ENCODE measurements at places on chromosomes 3 and 15.

DNA sequence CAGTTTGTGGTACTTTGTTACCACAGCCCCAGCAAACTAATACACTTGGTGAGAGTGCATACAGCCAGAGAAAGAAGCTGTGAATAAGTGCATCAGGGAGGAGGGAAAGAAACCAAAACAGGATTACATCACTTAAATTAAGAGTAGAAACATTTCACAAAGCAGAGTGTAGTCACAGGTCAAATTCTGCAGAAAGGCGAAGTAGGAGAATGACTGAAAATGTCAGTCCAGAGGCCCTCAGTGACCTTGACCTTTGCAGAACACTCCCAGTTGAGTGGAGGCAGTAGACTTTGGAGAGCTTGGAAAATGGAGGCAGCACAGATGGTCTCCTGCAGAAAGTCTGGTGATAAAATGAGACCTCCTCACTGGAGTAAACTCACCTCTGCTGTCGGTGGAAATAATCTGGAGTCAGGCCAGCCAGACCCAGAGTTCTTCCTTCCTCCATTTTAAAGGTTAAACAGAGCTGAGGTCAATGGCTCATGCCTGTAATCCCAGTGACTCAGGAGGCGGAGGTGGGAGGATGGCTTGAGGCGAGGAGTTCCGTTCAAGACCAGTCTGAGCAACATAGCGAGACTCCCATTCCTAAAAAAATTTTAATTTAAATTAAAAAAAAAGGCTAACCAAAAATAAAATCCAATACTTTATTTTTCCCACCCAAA is 5.0 kb downstream of the CD86 start:
- DNase-seq: no peak

GRCh38 chr15:31402003-31402402 is 75.4 kb downstream of the KLF13 start:
- DNase-seq: no peak

GRCh38 chr3:144915202-144915601 is 943.6 kb downstream of the DIPK2A start:
- DNase-seq: no peak

DNA sequence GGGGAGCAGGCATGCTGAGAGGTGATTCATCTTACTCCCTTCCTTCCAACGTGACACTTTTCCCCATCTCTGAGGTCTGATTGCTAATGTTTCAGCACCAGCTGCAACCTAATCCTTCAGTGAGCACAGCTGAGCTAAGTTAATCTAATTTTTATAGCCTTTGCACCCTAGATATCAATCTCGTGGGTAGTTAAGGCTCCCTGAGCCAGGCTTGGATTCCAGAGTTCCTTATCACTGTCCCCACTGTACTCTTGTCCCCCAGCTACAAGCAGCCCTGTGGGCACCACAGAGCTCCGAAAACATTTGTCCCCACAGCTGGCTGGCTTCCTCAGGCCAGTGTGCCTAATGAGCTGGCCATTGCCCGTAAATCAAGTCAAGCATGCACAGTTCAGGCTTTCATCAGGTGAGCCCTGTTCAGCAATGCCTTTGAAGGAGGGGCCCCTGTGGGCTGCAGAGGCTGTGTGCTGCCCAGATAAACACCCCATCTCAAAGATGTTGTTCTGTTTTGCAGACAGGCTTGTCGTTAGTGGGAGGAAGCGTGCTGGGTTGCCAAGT is 376.9 kb upstream of the RASGRP1 start:
- DNase-seq: no peak

- no peak for DNase-seq
These were observed 9.6 kb downstream of the CMC1 start for GRCh38 chr3:28250999-28251398.

DNA sequence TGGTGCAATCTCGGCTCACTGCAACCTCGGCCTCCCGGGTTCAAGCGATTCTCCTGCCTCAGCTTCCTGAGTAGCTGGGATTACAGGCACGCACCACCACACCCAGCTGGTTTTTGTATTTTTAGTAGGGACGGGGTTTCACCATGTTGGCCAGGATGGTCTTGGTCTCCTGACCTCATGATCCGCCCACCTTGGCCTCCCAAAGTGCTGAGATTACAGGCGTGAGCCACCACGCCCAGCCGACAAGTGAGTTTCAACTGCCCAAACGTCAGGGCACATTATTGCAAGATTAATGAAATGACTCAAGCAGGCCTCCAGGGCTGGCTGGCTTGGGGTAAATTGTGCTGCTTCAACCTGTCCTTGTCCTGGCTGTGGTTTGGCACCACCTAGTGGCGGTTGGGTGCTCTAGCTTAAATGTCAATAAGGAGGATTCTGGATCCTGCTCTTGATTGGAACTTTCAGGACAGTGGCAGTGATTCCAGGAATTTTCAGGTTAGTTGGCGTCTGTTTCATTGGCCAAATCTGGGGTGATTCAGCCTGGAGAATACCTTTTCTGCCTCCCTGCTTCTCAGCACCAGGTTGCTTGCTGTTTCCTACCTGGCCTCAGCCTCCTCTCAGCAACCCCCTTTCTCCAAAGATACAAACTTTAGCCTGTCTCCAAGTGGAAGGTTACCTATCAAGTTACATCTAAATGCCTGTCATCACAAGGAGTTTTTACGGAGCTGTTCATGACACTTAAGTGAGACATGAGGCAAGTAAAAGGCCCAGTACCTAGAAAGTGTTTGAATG is 32.4 kb upstream of the SACM1L start:
- DNase-seq: peak; percentile 85

DNA sequence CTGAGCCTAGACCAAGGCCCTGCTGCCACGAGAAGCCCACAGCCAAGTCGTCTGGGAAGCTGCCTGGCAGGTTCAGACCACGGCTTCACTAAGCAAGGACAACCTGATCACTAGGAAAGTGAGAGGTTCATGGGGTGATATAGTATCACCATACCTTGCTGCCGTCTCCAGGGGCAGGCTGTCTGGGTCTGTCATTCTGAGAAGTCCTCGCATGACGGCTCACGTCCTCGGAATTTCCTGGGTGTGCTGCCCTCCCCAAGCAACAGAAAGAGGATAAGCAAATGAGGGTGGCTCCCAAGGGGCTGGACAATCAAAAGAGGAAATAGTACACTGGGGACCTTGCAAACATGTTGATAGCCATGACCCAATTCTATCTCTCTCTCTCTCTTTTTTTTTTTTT is 207.4 kb upstream of the IGF1R start:
- no peak for DNase-seq

GRCh38 chr15:40301467-40302179 is 6.1 kb downstream of the PLCB2 start:
- DNase-seq: no peak

- DNase-seq: no peak
These were observed 514.5 kb upstream of the RGMA start for GRCh38 chr15:93603550-93603949.

- no peak for DNase-seq
These were observed 8.0 kb downstream of the LRRK1 start for GRCh38 chr15:100926971-100927756.

GRCh38 chr3:122000936-122001605 is 21.0 kb downstream of the ILDR1 start:
- no peak for DNase-seq

GRCh38 chr3:127448671-127449070 is 141.9 kb downstream of the TPRA1 start:
- DNase-seq: no peak

GRCh38 chr3:29593802-29594201 is 312.9 kb downstream of the RBMS3 start:
- DNase-seq: no peak

GRCh38 chr3:15638193-15638890 is 36.8 kb downstream of the BTD start:
- DNase-seq: no peak

GRCh38 chr3:21449738-21450137 is 301.3 kb downstream of the ZNF385D start:
- no peak for DNase-seq

- DNase-seq: no peak
These were observed 1.2 kb downstream of the LPCAT4 start for GRCh38 chr15:34365836-34366235.

GRCh38 chr3:42451546-42452230 is 41.3 kb upstream of the LYZL4 start:
- DNase-seq: no peak

DNA sequence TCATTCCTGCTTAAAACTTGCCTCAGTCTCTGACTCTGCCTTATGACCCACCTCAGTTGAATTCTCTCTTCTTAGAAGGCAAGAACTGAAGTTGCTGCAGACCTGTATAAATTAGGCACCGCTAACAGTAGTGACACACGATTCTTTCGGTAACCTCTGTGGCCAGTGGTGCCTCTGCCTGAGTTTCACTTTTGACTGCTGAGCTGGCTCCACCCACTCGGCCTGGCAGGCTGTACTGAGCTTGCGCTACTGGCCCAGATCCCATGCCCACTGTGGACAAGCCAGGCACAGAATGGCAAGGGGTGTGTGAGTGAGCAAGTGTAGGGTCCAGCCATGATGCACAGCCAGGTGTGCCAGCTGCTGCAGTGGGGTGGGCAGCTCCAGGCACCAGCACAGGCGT is 19.1 kb upstream of the EIF1B start:
- no peak for DNase-seq

- DNase-seq: no peak
These were observed 59.4 kb downstream of the CDC25A start for GRCh38 chr3:48128774-48129173.

DNA sequence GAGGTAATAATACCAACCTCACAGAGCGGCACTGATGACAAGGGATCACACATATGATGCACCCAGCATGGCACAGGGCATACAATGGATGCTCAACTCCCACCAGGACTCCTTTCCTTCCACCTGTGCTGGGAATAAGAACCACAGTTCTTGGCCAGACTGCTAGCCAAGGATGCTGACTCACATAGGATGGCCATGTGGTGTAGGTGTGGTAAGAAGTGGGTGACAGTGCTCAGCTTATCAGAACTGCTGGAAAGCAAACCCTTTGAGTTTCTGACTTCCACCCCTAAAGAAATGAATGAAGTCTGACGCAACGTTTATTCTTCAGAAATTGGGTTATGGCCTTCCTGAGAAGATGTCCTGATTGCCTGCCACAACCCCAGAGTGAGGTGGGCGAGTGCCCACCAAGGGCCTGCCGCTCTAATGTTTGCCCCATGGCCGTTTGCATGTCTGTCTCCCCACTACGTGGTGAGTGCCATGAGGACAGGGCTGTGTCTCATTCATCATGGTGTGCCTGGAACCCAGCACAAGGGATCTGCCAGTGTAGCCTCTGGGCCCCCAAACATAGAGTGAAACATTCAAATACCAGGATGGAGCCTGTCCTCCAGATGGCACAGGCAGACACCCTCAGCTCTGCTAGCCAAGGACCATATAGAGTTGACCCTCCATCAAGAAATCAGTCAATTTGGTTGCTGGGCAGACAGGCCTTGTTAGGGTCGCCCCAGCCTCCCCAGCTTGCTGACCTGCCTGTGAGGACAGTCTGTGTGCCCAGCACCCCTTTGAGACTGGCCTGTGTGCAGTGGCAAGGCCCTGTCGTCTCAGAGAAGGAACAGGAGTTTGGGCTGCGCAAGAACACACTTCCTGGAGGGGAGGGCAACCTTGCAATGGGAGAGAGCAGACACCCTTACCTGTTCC is 57.6 kb upstream of the SLCO2A1 start:
- DNase-seq: no peak

DNA sequence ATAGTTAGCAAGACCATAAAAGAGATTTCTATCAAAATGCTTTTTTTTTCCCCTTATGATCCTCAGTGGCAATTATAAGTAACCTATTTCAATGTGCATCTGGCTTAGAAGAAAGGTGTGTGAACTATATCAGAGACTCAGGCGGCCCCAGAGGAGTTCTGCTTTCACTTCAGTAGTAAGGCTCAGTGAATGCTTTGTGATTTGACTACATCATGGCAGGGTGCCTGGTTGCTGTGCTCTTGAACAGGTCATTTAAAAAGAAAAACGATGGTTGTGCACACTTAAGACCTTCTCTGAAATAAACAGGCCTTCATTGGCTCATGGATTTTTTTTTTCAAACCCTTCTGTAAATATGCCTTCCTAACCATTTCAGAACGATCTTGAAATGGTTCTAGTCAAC is 400.4 kb upstream of the RARB start:
- DNase-seq: no peak

DNA sequence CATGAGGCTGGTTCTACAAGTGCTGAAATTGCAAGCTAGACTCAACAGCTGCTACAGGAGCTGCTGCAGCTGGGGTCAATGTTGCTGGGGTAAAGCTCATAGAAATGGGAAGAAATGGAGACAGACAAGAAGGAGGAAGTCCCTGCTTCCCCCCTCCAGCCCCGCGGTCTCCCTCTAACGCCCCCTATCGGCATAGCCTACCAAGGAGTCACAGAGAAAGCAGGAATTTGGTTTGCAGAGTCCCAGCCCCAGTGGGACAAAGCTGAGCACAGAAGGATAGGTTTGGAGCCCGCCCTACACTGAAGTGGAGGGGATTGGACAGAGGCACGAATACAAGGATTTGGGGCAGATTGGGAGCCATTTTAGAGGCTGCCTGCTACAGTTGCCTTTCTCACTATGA is 176.9 kb upstream of the ANKRD28 start:
- DNase-seq: no peak

GRCh38 chr3:195133462-195133861 is 137.5 kb downstream of the XXYLT1 start:
- peak; percentile 15 for DNase-seq

- no peak for DNase-seq
These were observed 260.0 kb downstream of the ABHD5 start for GRCh38 chr3:43950775-43951174.

GRCh38 chr15:67253549-67254237 is 768 bp downstream of the AAGAB start:
- DNase-seq: no peak

DNA sequence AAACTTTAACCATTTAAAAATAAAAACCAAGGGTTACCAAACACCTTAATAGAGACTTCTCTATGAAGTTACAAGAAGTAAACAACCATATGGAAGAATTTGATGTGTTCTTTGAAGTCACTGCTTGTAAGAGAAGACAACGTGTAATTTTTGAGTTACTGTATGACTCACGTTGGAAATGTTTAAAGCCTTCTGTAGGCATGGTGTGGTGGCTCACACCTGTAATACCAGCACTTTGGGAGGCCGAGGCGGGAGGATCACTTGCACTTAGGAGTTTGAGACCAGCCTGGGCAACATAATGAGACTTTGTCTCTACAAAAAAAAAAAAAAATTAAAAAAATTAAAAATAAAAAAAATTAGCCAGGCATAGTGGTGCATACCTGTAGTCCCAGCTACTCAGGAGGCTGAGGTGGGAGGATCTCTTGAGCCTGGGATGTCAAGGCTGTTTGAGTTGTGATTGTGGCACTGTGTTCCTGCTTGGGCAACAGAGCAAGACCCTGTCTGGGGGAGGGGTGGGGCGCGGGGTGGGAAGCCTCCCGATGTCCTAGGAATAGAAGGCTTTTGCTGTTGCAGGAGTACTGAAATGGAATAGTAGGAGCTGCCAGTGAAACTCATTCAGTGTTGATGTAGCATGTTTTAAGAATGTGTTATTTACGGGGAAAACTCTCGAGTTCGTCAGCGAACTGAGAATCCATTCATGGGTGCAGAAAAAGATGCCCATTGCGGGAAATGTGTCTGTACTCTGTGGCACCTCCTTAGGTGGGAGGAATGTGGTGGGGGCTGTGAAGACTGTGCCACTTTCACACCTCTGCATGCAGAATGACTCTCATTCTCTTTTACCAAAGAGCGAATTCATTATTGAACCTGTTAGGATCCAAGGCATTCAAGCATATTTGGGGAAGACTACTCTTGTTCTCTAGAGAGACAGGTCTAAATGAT is 134.2 kb downstream of the FNDC3B start:
- DNase-seq: no peak

- no peak for DNase-seq
These were observed 16.7 kb upstream of the ZNF280D start for GRCh38 chr15:56749982-56750381.

- DNase-seq: no peak
These were observed 24.3 kb upstream of the IL12A start for GRCh38 chr3:159964166-159964973.

GRCh38 chr3:50657816-50658215 is 16.9 kb upstream of the DOCK3 start:
- no peak for DNase-seq
